GM12878 (cell line): ENCODE measurements at places on chromosomes 1 and 21. TPM values are rescaled to one million over a fixed set of nuclear protein-coding genes. Genes with fewer than 3 reads are reported as not detected.

SERINC2 gene
- 0.56 and 0.88 TPM in 2 replicates for polyA plus RNA-seq

DNA sequence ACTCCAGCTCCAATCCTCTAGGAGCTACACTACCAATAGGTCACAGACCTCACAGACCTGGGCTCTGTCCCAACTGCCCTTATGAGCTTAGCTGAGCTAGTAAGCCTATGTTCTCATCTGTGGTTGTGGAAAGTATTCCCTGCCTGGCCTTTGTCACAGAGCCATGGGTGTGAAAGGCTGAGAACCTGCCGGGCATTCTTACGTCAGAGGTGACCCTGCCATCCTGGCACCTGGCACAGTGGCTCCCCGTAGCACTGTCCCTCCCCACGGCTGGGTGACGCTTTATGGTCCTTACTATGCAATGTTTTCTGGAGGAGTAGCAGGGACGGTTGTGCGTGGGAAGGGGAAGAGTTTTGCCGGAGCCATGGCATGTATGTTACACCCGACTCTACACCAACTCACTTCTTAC is 3.5 kb downstream of the TNFRSF1B start:
- H3K4me3 ChIP-seq = peak overlapping the region; percentile 33; the same call in 1 of the 2 replicates
- no peak overlapping the region for H3K27ac ChIP-seq
- DNase-seq = no peak

DNA sequence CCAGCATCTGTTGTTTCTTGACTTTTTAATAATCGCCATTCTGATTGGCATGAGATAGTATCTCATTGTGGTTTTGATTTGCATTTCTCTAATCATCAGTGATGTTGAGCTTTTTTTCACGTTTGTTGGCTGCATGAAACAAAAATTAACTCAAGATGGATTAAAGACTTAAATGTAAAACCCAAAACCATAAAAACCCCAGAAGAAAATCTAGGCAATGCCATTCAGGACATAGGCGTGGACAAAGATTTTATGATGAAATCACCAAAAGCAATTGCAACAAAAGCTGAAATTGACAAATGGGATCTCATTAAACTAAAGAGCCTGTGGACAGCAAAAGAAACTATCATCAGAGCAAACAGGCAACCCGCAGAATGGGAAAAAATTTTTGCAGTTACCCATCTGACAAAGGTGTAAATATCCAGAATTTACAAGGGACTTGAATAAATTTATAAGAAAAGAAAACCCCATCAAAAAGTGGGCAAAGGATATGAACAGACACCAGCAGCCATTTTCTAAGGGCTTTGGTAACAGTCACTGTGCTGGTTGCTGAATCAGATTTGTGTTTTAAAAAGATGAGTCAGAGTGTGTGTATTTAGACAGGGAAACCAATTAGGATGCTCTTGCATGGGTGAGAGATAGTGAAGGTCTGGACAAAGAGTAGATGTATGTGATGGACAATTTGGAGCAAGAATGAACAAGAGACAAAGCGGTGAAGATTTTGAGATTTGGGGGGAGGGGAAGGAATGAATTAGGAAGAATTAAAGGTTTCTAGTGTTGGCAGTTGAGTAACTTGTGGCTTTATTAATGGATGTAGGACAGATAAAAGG is 110.7 kb downstream of the RYR2 start:
- no peak for DNase-seq
- H3K4me1 ChIP-seq = no peaks in the 10 kb centered on the region
- no peak overlapping the region for H3K4me3 ChIP-seq

CYP4A11 gene
- not detected in 2 replicates for polyA plus RNA-seq

DNA sequence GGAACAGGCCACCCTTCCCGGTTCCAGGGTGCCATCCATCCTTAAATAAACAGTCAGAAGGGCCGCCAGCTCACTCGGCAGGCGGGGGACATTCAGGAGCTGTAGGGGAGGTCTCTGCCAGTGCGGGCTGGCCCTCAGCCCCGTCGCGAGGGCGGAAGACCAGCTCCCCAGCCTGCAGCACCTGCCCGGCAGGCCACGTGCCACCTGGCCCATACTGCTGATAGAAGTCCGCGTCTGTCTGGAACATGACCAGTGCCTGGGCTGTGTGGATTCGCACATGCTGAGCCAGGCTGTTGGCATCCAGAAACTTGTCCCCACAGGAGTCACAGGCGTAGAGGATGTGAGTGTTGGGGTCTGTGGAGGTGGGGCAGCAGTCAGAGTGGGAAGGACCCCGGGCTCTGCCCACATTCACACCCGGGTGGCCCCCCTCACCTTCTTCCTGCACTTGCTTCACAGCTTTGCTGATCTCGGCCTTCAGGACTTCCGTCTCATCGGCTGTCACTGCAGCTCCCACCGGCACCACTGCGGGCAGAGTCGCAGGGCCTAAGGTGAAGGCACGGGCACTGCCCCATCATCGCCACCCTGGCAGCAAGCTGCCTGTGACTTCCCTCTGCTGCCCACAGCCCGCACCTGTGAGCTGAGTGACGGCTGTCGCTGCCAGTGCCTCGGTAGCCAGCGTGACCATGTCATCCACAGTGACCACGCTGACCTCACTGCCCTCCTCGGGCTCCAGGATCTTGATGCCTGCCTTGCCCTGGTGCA is 33.8 kb downstream of the ZBTB17 start:
- no peaks in the 10 kb centered on the region for H3K4me1 ChIP-seq
- H3K4me3 ChIP-seq = no peak overlapping the region
- no peaks in the 10 kb centered on the region for H3K27me3 ChIP-seq
- DNase-seq = no peak

DNA sequence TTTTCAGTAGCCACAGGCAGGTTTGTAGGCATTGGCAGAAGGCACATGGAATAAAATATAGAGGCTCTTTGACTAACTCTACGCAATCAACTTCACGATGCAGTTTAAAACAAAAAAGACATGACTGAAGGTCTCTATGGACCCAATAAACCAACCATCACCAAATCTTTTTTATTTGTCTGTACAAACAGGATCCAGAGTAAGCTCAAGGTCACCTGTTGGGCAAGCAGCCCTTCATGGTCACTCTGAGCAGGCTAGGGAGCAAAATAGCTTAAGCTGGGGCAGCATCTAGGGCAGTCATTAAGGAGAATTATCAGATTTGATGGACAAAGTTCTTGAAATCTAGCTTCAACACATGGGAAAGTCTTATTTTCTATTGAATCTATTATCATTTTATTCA is 26.8 kb upstream of the PROX1 start:
- DNase-seq = no peak
- no peaks in the 10 kb centered on the region for H3K36me3 ChIP-seq
- no peak overlapping the region for H3K27ac ChIP-seq
